Transverse colon (tissue), 4 donors: ENCODE measurements at places on chromosomes 7 and 10.

- no peak for DNase-seq
- no peak overlapping the region for H3K4me3 ChIP-seq
- no peak overlapping the region for H3K27ac ChIP-seq
- no peaks in the 10 kb centered on the region for H3K36me3 ChIP-seq
Measured at GRCh38 chr10:8424555-8425211, 370.2 kb downstream of the GATA3 start.

- no peak for DNase-seq
- no peak overlapping the region for H3K27ac ChIP-seq
- H3K4me1 ChIP-seq: peaks cover 5% of the 10 kb centered on the region
- H3K4me3 ChIP-seq: no peak overlapping the region
- no peaks in the 10 kb centered on the region for H3K27me3 ChIP-seq
- no peaks in the 10 kb centered on the region for H3K36me3 ChIP-seq
Measured at GRCh38 chr10:132551808-132552130, 14.2 kb downstream of the INPP5A start.

- H3K4me1 ChIP-seq: peaks cover 4% of the 10 kb centered on the region
- peaks cover 3% of the 10 kb centered on the region for H3K27me3 ChIP-seq
- no peak overlapping the region for H3K27ac ChIP-seq
- H3K36me3 ChIP-seq: no peaks in the 10 kb centered on the region
Measured at GRCh38 chr7:132486274-132486610, 90.0 kb downstream of the PLXNA4 start.

DNA sequence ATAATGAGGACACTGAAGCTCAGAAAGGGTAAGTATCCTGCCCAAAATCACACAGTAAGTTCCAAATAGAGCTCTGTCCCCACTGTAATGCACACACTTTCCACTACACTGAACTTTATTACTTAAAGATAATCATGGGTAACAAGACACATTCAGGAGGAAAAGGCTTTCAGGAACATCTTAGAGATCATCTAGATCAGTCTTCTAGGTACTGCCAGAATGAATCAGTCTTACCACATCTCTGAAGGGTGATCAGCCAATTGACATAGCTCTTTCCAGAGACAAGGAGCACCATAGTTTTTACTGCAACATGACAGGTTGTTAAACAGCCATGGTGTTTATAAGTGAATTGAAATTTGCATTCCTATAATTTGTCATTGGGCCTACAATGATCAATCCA lies 5.4 kb upstream of the HERPUD2 start:
- no peaks in the 10 kb centered on the region for H3K36me3 ChIP-seq
- H3K4me3 ChIP-seq: no peak overlapping the region
- no peak for DNase-seq
- no peaks in the 10 kb centered on the region for H3K27me3 ChIP-seq
- H3K4me1 ChIP-seq: peaks cover 7% of the 10 kb centered on the region

GRCh38 chr10:44196336-44196735 lies 188.6 kb downstream of the CXCL12 start:
- peaks cover 14% of the 10 kb centered on the region for H3K4me1 ChIP-seq
- no peak overlapping the region for H3K27ac ChIP-seq
- no peaks in the 10 kb centered on the region for H3K36me3 ChIP-seq
- no peak overlapping the region for H3K4me3 ChIP-seq
- no peaks in the 10 kb centered on the region for H3K27me3 ChIP-seq

DNA sequence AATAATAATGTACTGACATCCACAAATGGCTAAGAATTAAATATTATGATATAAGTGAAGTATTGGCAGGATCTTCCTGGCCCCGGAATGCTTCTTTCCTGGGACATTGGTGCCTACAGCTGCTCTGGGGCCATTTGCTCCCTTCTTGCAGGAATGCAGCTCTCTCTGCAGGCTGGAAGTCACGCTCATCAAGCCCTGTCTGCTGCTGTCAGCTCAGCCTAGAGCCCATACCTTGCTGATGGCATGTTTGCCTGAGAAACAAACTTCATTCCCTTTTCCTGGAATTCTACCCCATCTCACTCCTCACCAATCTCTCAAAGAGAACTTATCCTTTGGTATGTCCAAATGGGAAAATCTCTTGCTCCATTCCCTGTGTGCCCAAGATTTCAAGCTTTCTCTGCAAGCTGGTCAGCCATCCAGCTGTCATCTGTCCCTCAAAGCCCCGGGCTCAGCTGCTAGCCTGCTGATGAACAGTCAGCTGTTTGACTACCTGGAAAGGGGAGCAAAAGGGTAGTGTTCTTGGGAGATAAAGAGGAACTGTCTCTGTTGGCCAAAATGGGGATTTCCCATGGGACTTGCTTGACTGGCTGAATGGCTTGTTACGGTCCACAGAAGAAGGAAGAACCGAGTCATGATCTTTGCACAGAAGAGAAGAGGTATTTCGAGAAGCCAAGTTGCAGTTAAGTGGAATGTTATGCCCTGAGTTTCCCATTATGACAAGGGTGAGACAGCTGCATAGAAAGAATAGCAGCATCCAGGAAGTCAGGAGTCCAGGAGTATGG lies 12.0 kb upstream of the RASSF4 start:
- no peak overlapping the region for H3K27ac ChIP-seq
- H3K27me3 ChIP-seq: no peaks in the 10 kb centered on the region
- no peaks in the 10 kb centered on the region for H3K36me3 ChIP-seq
- H3K4me1 ChIP-seq: no peaks in the 10 kb centered on the region
- no peak overlapping the region for H3K4me3 ChIP-seq
- DNase-seq: no peak

DNA sequence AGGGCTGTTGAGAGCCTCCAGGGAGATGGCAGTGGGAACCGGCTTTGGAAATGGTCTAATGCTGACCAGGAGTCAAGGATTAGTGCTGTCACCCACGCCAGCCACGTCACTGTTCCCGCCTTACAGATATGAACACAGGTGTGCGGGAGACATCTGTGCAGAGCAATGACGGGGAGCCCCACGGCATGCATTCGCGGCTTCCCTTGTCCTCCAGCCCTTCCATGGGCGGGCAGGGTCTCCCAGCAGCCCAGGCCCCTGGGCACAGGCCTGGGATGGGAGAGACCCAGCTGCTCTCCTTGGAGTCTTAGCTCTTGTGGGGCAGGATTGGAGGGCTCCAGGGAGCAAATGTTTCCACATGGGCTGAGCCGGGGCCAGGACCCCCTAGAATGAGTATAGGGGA lies 94.2 kb downstream of the MYL10 start:
- no peaks in the 10 kb centered on the region for H3K36me3 ChIP-seq
- no peak for DNase-seq
- no peaks in the 10 kb centered on the region for H3K4me1 ChIP-seq
- H3K27me3 ChIP-seq: no peaks in the 10 kb centered on the region
- H3K4me3 ChIP-seq: no peak overlapping the region

GRCh38 chr7:139698844-139699243 lies 79.0 kb downstream of the HIPK2 start:
- no peaks in the 10 kb centered on the region for H3K36me3 ChIP-seq
- H3K4me3 ChIP-seq: no peak overlapping the region
- DNase-seq: no peak
- peaks cover 8% of the 10 kb centered on the region for H3K4me1 ChIP-seq

DNA sequence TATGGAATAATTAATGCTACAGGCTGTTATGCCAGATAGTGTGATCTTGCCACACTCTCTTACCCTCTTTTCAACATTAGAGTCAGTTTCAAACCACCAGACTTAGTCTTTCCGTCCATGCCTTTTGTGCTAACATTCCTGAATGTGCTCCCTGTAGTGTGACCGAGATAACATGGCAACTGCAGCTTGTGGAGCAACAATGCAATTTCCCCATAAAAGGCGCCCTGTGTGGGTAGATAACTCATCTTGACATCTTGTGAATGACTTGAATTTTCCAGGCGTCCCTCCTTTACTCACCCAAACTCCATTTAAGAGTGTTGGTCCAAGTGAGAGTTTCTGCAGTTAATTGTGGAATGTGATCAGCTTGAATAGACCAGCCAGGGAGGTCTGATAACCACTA lies 99.6 kb downstream of the DNAH11 start:
- no peak overlapping the region for H3K27ac ChIP-seq
- no peak overlapping the region for H3K4me3 ChIP-seq
- H3K36me3 ChIP-seq: no peaks in the 10 kb centered on the region
- no peaks in the 10 kb centered on the region for H3K27me3 ChIP-seq
- DNase-seq: no peak
- no peaks in the 10 kb centered on the region for H3K4me1 ChIP-seq

DNA sequence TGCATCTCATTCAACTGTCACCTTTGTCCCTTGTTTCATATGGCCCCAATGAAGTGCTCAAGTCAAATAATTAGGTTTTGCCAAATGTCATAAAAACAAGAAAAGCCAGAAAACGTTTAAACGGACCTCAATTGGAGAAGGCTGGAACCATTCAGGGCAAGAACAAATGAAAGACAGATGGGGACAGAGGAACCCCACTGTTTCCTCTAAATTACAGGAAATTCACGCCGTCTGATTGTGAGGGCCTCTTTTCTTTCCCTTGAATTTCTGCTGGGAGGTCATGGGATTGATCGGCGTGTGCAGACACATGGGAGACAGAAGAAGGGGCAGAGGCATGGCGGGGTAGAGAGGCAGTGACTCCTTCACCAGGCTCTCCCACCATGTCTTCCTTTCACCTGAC lies 656.4 kb downstream of the KCNMA1 start:
- no peaks in the 10 kb centered on the region for H3K36me3 ChIP-seq
- DNase-seq: no peak
- H3K27ac ChIP-seq: no peak overlapping the region
- no peaks in the 10 kb centered on the region for H3K4me1 ChIP-seq
- no peaks in the 10 kb centered on the region for H3K27me3 ChIP-seq
- H3K4me3 ChIP-seq: no peak overlapping the region

- H3K4me1 ChIP-seq: no peaks in the 10 kb centered on the region
- H3K27ac ChIP-seq: no peak overlapping the region
- H3K4me3 ChIP-seq: no peak overlapping the region
Measured at GRCh38 chr7:157709531-157710251, 372.9 kb downstream of the DNAJB6 start.

DNA sequence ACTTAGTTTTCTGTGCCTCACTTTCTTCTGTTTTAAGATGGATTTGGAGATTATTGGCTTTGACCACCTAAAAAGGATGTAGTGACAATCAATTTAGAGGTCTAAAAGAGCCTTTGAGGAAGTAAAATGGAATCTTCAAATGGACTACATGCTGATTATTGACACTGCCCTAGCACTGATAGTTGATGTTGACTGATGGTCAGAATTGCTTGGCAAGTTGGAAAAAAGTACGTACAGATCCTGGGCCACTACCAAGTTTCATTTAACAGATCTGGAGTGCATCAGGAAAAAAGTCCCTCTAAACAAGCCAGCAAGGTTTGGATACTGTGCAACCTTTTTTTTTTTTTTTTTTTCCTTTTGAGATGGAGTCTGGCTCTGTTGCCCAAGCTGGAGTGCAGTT lies 81.1 kb downstream of the TCF7L2 start:
- H3K27me3 ChIP-seq: no peaks in the 10 kb centered on the region
- peaks cover 53% of the 10 kb centered on the region for H3K4me1 ChIP-seq
- no peak for DNase-seq
- no peaks in the 10 kb centered on the region for H3K36me3 ChIP-seq

GRCh38 chr7:126083014-126083413 lies 1153.4 kb upstream of the POT1 start:
- H3K4me3 ChIP-seq: no peak overlapping the region
- H3K27me3 ChIP-seq: no peaks in the 10 kb centered on the region
- no peaks in the 10 kb centered on the region for H3K4me1 ChIP-seq
- no peak for DNase-seq

GRCh38 chr10:8544057-8544380 lies 489.5 kb downstream of the GATA3 start:
- H3K4me3 ChIP-seq: no peak overlapping the region
- H3K4me1 ChIP-seq: no peaks in the 10 kb centered on the region
- no peaks in the 10 kb centered on the region for H3K27me3 ChIP-seq

DNA sequence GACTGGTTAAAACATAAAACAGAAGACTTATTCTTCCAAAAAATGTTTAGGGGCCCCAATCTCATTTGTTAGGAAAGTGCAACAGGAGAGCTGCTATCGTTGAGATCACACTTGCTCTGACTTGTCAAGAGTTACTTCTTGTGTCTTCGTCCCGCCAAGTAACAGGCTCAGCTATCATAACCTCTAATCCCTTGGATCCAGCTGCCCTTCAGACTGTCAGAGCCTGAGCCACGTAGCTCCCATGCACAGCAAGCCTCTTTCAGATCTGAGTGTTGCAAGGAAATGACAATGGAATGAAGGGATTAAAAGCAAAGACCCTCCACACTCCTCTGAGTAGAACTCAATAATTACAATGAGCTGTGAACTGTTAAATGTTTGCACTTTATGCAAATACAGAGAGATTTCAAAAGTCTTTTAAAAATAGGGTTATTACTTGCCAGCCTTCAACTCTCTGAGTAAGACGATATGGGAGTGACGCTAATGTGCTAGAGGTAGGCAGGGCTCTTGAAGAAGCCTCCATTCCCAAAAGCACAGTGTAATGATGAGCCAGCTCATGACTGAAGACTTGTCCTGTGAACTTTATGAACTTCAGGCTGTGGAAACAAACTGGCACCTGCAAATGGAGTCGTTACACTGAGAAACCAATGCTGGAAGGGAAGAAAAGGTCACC lies 28.4 kb upstream of the CDK13 start:
- no peaks in the 10 kb centered on the region for H3K27me3 ChIP-seq
- DNase-seq: no peak
- H3K4me1 ChIP-seq: no peaks in the 10 kb centered on the region

GRCh38 chr7:81120111-81120510 lies 201.3 kb upstream of the SEMA3C start:
- H3K4me3 ChIP-seq: no peak overlapping the region
- no peaks in the 10 kb centered on the region for H3K36me3 ChIP-seq
- no peaks in the 10 kb centered on the region for H3K4me1 ChIP-seq

DNA sequence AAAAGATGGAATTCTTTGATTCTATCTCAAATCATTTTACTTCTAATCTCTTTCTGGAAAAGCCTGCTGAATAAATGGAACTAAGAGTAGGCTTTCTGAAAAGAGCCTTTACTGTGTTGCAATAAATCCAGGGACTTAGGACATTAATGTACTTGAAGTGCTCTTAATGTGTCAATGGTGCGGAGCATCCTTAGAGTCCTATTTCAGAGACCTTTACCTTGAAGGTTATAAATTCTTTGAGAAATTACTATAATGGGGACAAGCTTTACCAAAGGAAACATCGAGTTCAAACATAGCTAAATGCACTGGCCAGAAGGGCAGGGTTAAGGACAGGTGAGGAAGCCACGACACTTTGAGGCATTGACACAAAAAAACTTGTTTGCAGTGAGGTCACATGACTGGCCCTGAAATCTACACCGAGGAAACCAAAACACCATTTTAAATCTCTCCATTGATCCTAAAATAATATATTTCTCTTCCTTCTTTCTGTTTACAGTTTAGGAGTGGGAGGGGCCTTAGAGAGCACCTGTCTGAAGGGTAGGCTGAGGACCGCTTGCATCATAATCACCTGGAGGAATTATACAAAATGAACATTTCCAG lies 48.1 kb upstream of the EXOC6 start:
- H3K4me1 ChIP-seq: no peaks in the 10 kb centered on the region
- no peak overlapping the region for H3K27ac ChIP-seq
- no peak overlapping the region for H3K4me3 ChIP-seq
- no peaks in the 10 kb centered on the region for H3K36me3 ChIP-seq

- H3K4me3 ChIP-seq: no peak overlapping the region
- H3K36me3 ChIP-seq: no peaks in the 10 kb centered on the region
- peaks cover 45% of the 10 kb centered on the region for H3K4me1 ChIP-seq
- no peak for DNase-seq
- H3K27ac ChIP-seq: no peak overlapping the region
Measured at GRCh38 chr7:127930341-127931328, 100.6 kb downstream of the LRRC4 start.

GRCh38 chr10:6182454-6183098 lies 20.2 kb upstream of the PFKFB3 start:
- no peak overlapping the region for H3K27ac ChIP-seq
- no peaks in the 10 kb centered on the region for H3K36me3 ChIP-seq
- peaks cover 16% of the 10 kb centered on the region for H3K4me1 ChIP-seq

- H3K36me3 ChIP-seq: peaks cover 3% of the 10 kb centered on the region
- H3K27ac ChIP-seq: peak within 1 kb of the TSS; percentile 78
- peak; percentile 69 for DNase-seq
- peak within 1 kb of the TSS; percentile 86 for H3K4me3 ChIP-seq
Measured at GRCh38 chr10:43606323-43607198, at the start of gene ZNF485. TSS of gene ZNF485 (plus strand) at chr10:43606438. CDS start at chr10:43607051, 613 bp downstream.

- no peak overlapping the region for H3K27ac ChIP-seq
- no peak overlapping the region for H3K4me3 ChIP-seq
Measured at GRCh38 chr10:131677671-131678070, 223.1 kb upstream of the PPP2R2D start.
